Activated CD4-positive, alpha-beta T cell treated with anti-CD3 and anti-CD28 coated beads, Interleukin-10, Interleukin-2, amounts not matched to agents 100 ng/mL and 50 ng/mL, durations not matched to agents 16 hours and 8 hours (primary cell): ENCODE measurements at places on chromosomes 4 and X.
A peak's percentile ranks its signal among the peaks of the same experiment; 100 is the strongest.

GRCh38 chrX:82816001-82816400 is 692.1 kb upstream of the POU3F4 start:
- no peak for DNase-seq

DNA sequence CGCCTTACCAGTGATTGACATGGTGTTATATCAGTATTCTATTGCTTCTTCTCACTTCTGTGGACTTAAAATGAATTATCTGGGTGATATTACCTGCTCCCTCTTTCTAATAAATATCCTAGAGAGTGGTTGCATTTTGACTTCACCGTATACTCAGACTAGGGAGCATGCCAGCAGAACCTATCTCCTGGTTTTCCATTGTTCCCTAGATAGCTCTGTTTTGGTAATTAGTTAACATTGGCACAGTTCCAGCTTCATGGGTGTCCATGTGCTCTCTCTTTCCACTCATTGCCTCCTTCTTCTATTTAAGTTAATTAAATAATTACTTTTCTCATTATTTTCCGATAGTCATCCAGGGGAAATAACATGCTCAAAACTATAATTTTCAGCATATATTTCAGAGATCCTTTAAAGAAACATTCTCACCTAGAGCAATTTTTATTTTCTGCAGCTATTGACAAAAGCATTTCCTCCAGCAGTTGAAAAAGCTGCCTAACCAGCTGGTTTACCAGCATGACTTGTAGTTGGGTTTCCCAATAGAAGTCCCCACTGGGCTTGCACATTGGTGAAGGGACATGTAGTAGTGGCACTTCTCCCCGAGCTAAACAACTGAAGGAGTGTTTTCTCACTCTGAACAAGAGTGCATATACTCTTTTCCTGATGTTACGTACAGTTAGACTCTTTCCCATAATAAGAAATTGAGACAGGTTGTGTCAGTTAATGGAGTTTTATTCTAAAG is 27.9 kb upstream of the PAPSS1 start:
- DNase-seq = no peak

DNA sequence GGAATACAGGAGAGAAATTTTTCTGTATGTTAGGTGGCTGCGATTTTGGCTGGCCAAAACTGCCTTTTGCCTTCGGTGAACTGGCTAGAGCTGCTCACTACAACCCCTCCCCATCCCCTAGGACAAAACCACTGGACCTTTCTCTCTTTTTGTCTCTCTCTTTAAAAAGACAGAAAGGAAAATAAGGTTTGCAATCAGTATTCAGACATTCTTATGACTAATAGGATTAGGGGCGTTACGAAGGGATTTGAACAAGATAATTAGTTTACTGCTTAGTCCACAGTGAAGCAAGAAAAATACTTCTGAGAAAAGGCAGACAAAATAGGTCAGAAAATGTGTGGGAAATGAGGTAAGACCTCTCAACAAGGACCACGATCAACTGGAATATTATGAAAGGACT is 180.4 kb downstream of the SLIT2 start:
- no peak for DNase-seq

GRCh38 chrX:20091499-20091898 is 25.2 kb downstream of the MAP7D2 start:
- no peak for DNase-seq

DNA sequence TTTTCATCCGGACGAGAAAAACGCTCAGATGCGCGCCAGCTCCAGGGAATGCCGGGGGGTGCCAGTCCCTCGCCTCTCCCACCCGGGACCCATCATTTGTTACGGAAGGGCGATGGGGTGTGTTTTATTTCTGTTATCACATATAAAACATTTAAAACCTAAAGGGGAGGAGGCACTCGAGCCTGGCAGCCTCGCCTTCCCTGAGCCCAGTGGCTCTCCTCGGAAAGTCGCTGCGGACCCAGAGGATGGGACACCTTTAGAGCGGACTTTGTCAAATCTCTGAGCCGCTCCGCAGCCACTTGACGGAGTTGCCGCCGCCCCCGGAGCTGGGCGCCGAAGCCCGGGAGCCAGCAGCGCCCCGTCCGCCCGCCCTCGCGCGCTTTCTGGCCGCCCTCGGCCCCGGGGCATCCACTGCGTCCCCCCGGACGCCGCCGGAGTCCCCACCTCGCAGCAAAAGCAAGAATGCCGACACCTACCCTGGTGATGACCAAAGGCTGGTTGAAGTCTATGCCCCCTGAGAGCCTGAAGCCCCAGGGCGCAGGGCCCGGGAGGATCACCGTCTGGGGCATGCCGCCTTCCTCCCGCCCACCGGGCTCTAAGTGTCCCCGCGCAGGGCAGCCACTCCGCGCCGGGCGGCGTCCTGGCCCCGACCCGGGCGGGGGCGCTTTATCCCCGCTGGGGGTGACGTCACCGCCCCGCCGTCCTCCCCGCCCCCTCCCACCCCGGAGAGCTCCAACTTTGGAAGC is at the start of gene PDLIM3:
Gene PDLIM3, minus strand, starts transcription at position 642 of the 746 bp plus-strand sequence. Its CDS starts 73 bp downstream, at position 569.
- DNase-seq = no peak

DNA sequence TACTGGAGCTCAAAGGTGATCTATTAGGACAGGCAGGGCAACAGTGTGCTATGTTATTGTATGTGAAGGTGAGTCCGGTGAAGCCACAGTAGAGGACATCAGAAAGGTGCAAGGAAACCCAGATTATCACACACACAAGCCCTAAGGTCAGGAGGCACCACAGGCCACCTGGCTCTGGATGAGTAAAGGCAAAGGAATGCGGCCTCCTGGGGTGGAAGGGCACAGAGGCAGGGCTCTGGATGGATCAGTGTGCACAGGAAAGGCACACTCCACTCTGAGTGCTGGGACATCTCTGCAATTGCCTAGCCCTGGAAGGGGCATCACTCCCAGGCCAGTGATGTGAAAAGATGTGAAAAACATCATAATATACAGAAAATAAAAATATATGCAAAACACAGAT is 683.5 kb downstream of the TRIML1 start:
- no peak for DNase-seq

DNA sequence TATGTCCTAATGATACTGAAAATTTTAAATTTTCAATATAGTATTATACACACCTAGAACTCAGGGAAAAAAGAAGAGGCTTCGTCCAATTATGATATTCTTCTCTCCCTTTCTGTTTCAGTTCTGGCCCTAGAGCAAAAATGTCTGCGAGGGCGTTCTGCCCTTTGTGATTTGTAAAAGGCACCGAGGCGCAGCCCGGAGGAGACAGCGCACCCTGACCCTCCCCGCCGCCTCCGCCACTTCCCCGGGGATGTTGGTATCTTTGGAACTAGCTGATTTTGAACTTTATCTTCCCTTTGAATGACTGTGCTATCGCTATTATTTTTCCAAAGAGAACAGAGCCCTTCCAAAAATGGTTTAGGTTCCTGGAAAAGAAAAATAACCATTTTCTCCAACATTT is 173.2 kb upstream of the FAM9B start:
- no peak for DNase-seq

DNA sequence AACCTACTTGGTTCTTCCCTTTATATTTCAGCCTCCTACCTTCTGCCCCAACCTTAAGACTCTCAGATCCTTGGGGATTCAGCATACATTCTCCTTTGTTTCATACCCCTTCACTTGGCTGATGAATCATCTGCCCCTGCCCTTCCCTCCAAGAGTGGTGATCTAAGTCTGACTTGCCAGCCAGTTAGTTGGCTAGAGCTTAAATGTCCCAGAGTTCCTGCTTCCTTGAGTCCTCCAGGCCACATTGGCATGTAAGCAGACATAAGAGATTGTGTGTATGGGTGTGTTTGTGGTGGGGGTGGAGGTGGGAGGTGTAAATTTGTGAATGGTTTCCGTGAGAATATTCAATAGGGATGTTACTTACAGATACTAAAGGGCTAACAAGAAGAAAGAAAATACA is 3.7 kb upstream of the TEX13D start:
- no peak for DNase-seq

DNA sequence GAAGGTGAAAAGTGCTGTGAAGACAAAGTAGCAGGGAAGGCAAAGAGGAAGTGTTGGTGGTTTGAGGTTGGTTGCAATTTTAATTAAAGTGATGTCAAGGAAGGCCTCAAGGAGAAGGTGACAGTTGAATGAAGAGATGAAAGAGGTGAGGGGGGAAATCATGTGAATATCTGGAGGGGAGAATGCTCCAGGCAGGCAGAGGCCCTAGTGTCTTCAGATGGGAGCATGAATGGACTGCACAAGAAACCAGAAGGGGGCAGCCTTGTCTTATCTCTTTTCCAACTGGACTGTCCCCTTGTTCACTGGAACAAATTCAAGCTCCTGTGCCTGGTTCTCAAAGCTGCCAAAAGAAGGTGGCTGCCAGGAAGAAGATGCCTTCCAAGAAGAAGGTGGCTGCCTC is 68.4 kb downstream of the MAOB start:
- DNase-seq = peak; percentile 13

GRCh38 chr4:15765391-15765790 is 12.7 kb upstream of the CD38 start:
- DNase-seq = no peak

DNA sequence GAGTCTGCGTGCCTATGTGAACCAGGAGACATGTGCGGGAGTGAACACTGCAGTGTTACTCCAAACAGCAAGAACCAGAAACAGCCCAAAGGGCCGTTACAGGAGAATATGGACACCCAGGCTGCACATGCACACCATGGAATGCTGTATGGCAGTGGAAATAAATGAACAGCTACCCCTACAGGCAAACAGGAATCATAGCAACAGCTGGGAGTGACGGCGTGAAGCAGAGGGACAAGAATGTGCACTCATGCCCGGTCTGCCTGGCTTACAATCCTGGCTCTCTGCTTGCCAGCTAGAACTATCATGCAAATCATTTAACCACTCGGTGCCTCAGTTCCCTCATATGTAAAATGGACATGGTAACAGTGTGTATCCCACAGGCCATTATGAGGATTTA is 16.6 kb downstream of the GPKOW start:
- DNase-seq = no peak

DNA sequence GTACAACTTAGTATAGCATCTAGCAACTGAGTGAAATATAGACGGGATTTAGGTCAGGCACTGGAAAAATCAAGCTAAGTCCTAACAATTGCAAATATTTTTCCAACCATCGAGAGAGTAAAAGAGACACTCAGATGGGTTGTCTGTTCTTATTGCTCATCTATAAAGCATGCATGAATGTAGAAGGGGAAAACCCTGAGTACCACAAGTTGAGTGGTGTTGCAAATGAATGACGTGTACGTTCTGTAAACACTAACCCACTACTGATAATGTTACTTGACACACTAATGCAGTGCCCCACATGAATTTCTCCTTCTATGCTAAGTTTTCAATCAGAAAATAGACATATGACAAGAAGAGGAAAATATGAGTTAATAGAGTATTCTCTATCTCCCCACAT is 211.2 kb downstream of the COX18 start:
- DNase-seq = no peak

DNA sequence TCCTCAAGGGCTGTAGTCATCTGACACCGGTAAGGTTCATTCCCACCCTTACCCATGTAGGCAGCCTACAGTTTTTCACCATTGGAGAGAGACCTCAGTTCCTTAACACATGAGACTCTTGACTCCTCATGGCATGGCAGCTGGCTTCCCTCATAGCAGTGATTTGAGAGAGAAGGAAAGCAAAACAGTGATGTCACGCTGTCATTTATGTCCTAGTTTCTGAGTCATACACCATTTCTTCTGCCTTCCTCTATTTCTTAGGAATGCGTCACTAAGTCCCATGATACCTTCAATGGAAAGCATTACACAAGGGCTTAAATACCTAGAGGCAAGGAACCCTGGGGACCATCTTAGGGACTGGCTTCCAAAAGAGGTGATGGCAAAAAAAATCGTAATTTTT is 226.1 kb downstream of the SPCS3 start:
- DNase-seq = no peak

DNA sequence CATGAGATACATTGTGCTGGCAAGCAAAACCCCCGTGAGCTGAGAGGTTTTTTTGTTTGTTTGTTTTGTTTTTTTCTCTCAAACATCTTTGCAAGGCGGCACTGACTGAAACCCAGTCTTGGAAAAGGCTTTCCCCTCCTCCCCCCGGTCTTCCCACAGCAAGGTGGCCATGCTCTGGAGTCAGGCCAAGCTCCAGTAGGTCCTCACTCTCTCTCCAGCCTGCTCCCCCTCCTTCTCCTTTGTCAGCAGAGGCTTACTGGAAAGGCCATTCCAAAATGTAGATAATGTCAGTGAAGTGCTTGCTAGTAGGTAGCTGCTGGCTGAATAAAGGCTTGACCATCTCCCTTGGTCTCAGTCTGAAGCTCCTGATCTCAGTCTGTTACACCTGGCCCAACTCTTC is 32.6 kb downstream of the FRMPD3 start:
- no peak for DNase-seq

DNA sequence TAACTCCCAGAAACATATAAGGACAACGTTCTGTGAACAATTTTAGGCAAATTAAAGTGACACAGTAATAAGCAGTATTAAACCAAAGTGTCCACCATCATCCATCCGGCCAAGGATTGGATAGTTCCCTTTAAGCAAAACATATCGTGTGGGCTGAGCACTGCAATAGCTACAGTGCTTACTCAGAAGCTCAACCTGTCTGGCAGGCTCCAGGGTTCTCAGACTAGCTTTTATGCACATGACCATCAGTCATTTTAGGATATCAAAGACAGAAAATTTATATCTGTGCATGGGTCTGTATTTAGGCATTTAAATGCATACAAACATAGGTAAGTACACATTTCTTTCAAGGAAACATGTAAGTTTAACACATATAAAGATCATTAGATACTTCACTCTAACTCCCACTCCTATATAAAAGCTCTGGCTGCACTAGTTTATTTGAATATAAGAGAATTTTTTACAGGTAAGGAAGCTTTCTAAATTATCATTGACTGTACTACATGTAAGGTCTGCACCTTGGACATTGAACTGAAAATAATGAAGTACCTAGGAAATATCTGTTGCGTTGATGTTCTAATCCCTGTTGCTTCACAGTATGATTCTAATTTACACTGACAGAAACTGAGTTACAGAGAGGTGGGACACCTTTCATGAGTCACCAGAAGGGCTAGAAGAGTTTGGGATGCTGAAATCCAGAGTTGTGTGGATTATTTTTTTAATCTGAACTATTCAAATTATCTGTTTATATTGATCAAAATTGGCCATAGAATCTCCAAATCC is 67.6 kb downstream of the ELOVL6 start:
- no peak for DNase-seq

DNA sequence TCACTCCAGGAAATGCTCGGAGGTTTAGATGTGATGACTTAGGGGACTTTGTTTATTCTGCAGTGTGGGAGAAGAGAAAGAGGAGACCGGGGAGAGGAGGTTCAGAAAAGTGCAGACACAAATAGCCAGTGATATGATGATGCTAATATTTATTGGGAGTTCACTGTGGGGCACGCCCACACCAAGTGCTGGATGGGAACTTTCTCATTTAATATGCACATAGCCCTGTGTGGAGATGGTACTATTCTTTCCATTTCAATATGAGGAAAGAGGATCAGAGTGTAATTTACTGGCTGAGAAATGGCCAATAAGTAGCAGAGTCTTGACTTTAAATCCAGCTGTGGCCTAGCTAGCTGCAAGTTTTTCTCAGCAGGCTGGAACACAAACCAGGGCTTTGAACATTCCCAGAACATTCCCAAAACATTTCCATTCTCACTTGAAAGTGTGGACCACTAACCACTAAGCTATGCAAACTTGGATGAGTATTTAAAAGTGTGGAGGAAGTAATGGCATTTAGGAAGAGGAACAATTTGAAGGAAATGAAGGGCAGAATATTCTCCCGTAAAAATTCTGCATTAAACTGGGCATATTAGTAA is 231.7 kb downstream of the HS3ST1 start:
- no peak for DNase-seq
